Amniotic stem cell (primary cell): ENCODE measurements at places on chromosomes 3 and 15.

- no peak for DNase-seq
Measured at GRCh38 chr15:70093070-70093469, 4.6 kb downstream of the TLE3 start.

DNA sequence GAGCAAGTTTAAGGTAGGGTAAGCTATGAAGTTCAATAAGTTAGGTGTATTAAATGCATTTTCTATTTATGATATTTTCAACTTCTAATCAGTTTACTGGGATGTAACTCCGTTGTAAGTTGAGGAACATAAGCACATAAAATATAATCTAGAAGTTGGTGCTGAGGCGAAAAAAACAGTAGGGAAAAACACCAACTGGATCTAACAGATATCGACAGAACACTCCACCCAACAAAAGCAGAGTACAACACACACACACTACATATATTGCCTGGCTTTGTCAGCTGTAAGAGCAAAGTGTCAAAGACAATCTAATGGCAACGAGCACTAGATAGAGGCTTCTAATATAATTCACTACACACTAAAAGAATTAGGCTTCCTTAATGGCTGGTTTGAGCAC lies 8.4 kb downstream of the PIK3R4 start:
- DNase-seq = no peak

- no peak for DNase-seq
Measured at GRCh38 chr3:144128108-144128892, 156.7 kb downstream of the DIPK2A start.

- DNase-seq = no peak
Measured at GRCh38 chr3:12662593-12663400, 1.1 kb downstream of the RAF1 start.

GRCh38 chr15:68305420-68305871 lies 27.9 kb downstream of the FEM1B start:
- DNase-seq = no peak

DNA sequence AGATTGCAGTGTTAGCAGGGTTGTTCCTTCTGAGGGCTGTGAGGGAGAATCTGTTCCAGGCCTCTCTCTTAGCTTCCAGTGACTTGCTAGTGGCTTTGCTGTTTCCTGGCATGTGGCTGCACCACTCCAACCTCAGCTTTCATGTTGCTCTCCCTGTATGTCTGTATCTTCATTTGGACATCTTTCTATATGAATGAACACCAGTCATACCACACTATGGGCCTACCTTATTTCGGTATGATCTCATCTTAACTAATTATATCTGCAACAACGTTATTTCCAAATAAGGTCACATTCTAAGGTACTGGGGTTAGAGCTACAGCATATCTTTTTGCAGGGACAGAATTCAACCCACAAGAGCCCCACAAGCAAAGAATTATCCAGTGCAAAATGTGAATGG lies 356.7 kb upstream of the UMPS start:
- no peak for DNase-seq
